ENCODE measurements at places on chromosomes 3 and 15.

DNA sequence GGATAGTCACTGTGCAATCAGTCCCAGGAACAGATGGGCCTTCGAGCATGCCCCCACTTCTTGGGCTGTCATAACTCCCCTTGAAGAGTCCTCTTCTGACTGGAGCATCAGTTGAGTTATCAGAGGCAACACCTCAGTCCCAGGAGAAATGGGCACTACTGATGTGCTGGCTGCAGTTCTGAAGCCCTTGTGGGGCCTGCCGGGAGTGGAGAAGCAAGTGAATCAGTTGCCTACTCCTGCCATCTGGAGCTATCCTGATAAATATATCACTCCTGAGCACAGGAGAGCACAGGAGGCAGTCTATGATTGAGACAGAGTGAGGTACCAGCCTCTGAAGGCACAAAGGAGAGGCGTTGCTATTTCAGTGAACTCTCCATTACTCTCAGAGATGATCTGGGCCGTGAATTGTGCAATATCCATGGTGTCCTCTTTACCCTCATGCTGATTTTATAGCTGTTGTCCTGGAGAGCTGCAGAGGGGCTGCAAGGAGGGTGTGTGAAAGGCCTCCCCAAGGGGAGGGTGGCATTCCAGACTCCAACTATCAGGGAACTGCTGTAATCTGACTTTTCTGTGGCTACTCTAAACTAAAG is 344.2 kb upstream of the ROPN1 start:
- no peak for DNase-seq

DNA sequence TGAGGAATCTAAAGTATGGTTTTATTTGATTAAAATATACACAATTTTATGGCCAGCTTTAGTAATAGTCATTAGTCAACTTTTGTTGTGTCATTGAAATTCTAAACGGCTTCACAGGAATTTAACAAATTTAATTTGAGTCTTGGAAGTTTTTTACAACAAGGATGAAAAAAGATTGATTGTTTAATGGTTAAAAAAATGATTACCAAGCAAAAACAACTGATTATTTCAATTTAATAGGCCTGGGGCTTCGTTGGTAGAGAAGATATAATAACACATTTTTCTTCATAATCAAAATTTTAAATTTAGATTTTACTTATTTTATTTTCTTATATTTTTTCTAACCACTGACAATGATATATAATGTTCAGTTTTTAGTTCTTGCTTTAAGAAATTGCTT is 4.4 kb downstream of the MME start:
- no peak for DNase-seq

GRCh38 chr3:56415652-56416051 is 52.6 kb downstream of the ERC2 start:
- no peak for DNase-seq

GRCh38 chr3:124442463-124442862 is 287.8 kb upstream of the UMPS start:
- DNase-seq: no peak

GRCh38 chr3:120706950-120707349 is 24.9 kb upstream of the HGD start:
- no peak for DNase-seq

DNA sequence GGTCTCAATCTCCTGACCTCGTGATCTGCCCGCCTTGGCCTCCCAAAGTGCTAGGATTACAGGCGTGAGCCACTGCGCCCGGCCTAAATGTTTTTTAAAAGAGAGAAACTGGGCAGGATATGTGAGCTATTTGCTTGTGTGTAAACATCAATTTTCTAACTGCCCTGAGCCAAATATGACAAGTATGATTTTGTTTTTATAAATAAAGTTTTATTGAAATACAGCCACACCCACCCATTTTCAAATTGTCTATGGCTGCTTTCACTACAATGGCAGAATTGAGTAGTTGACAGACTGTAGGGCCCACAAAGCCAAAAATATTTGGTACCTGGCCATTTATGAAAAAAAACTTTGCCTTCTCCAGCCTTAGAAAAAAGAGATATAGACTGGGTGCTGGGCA is 15.9 kb upstream of the HDC start:
- no peak for DNase-seq

- no peak for DNase-seq
Observed at GRCh38 chr3:51819709-51820406, 40.8 kb upstream of the IQCF6 start.

- DNase-seq: no peak
Observed at GRCh38 chr3:139455206-139455605, 21.1 kb downstream of the RBP2 start.

DNA sequence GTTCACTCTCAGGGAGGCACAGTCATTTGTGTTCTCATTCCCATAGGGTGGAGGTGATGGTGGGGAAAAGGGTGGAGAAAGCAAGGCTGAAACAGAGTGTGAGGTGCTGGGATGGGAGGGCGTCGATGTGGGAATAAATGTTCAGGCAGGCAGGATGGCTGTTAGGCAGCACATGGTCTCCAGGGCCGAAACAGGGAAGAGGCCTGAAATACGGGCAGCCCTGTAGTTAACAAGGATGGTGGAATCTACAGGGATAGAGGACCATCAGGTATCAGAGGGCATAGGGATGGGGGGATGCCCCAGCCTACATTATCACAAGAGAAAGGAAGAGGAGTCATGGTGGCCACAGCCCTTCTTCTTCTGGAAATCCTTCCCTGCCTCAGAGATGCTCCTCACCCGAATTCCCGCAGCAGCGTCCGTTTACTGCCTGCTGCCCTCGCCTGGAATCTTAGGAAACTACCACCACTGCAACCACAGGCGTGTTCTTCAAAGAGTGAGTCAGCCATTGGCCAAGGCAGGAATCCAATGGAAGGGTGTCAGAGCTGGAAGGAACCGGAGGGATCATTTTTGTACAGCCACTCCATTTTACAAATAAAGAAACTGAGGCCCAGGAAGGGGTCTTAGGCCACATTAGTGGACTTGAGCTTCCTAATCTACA is 49.7 kb upstream of the POMGNT2 start:
- DNase-seq: no peak

DNA sequence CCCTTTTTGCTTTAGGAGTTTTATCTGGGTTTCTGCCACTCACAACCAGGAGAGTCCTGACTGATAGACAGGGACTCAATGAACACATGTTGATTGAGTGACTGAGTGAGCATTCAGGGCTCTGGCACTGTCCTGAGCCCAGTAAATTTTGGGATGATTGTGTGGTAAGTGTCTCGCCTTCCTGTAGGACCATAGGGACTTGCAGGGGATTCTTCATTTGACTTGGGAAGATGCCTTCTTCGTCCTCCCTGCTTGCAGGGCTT is 22.3 kb upstream of the FLNB start:
- DNase-seq: no peak

GRCh38 chr15:62071711-62072308 is 5.0 kb downstream of the C2CD4A start:
- no peak for DNase-seq

DNA sequence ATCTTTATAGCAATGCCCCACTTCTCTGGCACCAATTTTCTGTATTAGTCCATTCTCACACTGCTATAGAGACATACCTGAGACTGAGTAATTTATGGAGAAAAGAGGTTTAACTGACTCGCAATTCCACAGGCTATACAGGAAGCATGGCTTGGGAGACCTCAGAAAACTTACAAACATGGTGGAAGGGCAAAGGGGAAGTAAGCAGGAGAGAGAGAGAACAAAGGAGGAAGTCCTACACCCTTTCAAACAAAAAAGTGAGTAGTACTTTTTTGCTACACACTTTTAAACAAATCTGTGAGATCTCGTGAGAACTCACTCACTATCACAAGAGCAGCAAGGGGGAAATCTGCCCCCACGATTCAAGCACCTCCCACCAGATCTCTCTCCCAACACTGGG is 67.8 kb upstream of the ZBED2 start:
- DNase-seq: no peak

- no peak for DNase-seq
Observed at GRCh38 chr3:113898892-113899291, 48.9 kb upstream of the ZDHHC23 start.

GRCh38 chr3:101549473-101549872 is 12.2 kb upstream of the TRMT10C start:
- no peak for DNase-seq

DNA sequence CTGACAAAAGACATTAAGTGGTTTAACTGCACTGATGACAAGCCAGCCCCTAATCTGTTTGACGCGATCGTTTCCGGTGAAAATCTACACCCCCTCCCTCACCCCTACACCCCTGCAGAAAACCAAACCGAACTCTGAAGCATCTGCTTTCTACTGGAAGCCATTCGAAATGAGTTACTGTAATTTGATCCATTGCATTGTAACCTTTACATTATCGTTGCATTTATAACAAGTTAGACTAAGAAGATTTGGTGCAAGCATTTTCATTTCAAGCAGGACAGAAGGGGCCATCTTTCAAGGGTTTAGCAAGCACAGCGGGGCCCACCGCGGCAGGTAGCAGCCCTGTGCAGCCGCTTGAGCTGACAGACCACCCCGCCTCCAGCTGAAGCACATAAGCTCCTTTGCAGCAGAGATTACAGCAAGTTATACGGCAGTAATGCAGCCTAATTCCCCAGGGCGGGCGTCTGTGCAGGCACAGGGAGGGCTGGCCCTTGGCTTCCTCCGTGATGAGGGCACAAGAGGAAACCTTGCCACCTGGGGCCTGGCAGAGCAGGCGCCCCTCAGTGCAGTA is 79.3 kb downstream of the CHSY1 start:
- DNase-seq: no peak

DNA sequence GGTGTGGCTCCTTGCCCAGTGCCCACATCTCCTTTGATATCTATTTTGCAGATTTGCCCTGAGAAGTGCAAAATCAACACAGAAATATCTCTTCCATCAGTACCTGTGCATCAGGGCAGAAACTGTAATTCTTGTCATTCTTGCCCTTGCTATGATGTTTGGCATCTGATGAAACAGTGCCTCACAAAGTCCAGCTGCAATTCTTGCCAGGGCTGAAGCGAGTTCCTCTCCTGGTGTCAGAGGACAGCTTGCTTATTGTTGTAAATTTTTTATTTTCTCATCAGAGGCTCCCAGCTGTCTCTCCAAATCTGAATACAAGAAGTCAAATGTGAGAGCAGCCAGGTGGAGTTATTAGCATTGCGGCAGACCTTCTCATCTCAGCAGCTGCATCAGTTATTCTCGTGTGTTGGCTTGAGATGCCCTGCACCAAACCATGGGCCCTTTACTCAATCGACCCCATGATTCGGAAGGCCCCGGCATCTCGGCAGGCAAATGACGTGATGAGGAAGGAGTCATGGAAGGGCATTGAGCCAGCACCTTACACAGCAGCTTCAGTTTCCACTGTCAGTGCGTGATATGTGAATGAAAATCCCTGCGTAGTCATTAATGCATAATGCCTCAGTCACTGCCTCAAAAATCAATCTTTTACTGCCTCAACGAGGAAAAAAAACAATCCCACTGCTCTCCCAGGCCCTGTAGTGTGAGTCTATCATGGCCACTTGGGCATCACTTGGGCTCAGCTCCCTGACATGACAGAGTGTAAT is 93.4 kb downstream of the CCNL1 start:
- DNase-seq: no peak

DNA sequence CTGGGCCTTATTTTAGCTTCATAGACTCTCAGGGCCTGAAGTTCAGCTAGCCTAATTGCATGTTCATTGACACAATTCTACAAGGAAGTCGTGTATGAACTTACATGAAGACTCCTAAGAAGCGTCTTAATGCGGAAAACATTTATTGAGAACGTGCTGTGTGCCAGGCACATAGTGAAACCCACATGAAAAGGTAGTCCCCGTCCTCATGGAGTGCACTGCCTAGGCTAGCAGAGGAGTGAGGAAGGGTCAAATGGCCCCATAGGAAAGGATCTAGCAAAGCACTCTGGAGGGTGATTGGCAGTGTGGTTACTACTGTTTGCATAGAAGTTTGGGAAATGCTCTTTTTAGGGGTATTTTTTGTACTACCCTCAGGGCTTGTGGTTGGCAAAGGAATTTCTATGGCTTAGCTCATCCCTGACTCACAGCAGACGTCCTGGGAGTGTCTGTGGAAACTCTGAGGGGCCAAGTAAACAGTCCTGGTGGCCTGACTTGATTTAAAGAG is 854 bp upstream of the NPTN start:
- DNase-seq: no peak

- no peak for DNase-seq
Observed at GRCh38 chr3:4323246-4324027, 20.3 kb downstream of the SETMAR start.

DNA sequence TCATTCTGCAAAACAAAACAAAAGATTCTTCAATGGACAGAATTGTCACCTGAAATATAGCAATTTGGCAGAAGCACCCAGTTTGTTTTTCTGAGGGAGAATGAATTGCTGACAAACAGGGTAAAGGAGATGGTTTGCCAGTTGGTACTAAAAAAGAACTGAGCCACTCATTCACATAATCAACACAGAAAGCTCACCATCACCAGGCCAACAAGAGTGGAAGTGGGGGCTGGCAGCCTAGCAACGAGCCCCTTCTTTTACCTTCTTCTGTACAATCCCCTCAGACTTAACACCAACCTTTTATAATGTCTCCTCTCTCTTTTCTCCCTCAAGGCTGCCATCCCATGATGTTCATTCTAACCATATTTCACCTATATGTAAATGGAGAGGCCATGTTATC is 5.9 kb downstream of the TOP2B start:
- no peak for DNase-seq

DNA sequence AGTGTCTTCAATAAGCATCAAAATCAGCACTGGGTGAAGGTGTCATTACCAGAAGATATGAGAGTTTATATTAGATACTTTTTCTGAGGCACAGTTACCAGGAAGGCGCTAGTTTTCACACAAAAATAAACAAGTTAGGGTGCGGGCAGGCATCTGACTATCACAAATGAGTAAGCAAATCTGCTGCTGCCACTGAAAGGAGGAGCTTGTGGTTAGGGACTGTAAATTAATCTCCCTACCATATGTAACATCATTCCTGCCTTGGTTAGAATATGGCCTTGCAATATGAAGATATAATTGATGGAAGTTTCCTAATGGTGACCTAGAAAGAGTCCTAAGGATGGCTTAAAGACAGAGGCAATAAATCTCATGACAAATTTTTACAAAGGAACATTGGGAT is 19.5 kb upstream of the EID1 start:
- DNase-seq: no peak

DNA sequence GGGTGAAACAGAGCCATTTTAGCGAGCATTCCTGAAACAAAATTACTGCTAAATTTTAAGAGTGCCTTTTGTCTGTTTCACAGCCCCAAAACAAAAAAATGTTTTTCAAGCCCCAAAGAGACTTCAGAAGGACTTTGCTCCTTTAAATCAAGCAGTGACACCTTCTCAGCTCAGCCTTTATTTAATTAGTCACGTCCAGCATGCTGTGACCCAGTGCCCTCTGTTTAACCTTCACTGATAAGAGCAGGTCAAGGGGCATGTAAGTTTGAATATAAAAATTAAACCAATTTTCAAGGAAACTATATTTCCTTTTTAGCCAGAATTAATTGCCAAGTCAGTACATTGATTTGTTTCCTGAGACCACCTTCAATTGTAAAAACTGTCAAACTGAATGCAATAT is 40.6 kb downstream of the ISL2 start:
- DNase-seq: no peak

DNA sequence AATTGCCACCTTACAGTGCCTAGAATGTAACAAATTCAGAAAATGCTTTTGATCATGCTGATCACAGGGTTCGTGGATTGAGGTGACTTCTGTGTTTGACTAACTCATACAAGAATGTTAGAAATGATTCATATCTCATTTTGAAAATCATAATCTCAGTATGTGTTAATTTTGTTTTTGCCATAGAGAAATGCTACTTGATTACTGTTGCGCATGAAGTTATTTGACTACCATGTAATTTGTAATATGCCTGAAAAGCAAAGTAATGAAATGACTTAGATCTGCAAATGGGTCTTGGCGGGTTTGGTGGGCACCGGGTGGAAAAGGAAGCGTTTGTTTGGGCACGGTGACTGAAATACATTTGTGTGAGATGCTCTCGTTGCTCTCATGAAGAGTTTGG is 173.6 kb upstream of the BHLHE40 start:
- DNase-seq: no peak

Measured in effector memory CD4-positive, alpha-beta T cell (primary cell).